KBM-7 (cell line): ENCODE measurements at places on chromosomes 13 and 19.

- no peak for DNase-seq
These were observed 4.0 kb downstream of the BRD4 start for GRCh38 chr19:15328312-15328711.

DNA sequence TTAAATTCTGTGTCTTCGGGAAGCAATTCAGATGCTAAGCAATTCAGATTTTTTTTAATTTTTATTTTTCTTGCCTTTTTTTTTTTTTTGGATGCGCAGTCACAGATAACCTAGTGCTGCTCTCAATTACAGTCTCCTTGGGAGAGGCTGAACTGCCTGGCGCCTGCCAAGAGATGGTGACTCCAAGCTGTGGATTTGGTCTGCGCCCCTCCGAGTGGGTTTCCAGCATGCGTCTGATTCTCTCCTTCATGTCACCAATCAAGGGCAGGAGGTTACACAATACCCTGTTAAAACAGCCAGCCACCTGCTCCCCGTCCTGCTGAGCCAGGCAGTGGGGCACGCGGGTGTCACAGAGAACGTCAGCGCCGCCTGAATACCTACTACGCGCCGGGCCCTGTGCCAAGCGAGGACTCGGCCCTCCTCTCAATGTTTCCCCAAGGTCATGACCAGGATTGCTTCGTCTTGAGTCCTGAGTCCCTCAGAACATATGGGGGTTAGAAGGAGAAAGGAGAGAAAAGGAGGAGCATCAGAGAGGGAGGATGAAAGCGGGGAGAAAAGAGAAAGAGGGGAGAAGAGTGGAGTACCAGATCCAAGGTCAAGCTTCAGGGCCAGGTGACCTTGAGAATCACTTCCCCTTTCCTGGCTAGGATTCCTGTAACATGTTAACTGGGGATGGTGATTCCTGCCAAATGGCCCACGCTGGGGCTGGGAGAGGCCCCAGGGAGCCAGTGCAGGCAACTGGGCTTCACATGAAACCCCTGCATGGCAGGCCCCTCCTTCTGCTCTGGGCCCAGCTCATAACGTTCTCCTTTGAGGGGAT lies 213.6 kb downstream of the URI1 start:
- DNase-seq: no peak

- DNase-seq: peak; percentile 50
These were observed 64.3 kb downstream of the CACNA1A start for GRCh38 chr19:13441810-13442512.

DNA sequence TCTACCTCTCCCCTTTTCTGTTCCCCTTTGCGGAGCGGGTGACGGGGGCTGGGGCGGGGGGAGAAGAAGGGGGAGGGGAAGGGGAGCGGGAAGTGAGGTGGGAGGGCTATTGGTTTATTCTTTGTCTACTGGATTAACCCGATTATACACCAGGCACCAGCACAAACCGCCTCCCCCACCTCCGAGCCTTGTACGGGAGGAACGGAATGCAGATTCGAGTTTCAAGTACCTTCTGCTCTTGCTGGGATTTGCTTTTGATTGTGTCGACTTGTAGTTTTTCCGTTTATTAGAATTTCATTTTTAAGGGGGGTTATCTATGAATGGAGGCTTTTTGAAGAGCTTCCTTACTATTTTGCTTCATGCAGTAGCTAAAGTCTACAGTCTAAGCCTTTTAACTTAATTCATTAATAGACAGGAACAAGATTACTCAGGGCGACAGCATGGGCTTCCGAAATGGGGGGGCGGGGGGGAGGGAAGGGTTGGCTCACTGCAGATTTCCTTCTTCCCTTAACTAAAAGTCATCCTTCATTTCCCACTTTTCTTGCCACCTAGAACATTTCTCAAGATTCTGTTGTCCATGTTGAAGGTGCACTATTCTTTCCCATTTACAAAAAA lies 937 bp upstream of the SPRY2 start:
- no peak for DNase-seq

DNA sequence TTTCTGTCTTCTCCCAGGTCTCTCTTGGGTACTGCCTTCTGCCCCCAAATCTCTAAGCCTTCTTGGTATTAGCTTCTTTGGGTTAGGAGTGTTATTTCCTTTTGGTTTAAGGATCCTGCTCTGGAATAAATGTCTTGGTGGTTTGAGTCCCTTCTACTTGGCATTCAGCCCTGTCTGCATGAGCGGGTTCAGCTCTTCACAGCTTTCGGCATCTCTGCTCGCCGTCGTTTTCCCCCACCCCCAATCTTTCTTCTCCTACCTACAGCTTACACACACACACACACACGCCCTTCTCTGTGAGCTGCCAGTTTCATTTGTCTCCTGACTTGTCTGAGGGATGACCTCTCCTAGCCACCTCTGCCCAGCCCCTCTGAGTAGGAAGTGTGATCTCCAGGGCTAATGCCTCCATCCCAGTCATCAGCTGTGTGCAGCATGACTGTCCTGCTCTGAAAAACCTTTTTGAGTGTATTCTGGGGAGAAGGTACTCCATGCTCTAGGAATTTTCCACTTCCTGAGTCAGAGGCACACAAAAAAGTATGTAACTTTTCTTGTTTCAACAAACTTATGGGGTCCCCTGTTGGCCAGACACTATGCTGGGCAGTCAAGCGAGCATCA lies 4.7 kb downstream of the CNOT3 start:
- DNase-seq: no peak

GRCh38 chr13:69820180-69820579 lies 287.4 kb upstream of the ATXN8OS start:
- no peak for DNase-seq
